A549 treated with CORT108297 at 1 μM for 4 hours (cell line): ENCODE measurements at places on chromosomes 3 and 15. TPM values are rescaled to one million over a fixed set of nuclear protein-coding genes. Genes with fewer than 3 reads are reported as not detected.

TM4SF1 gene
- total RNA-seq: 1,236 to 1,908 TPM (median 1,489 TPM) in 5 replicates

HCN4 gene
- 0.22 to 0.35 TPM (median 0.32 TPM) in 5 replicates for total RNA-seq

GOLGA6A gene
- total RNA-seq: 0.05 to 0.10 TPM (median 0.06 TPM) in 4 of 5 replicates, not detected in the other

B3GALNT1 gene
- total RNA-seq: 0.05 to 0.12 TPM (median 0.08 TPM) in 4 of 5 replicates, not detected in the other

GORASP1 gene
- total RNA-seq: 26.6 to 36.7 TPM (median 34.9 TPM) in 5 replicates

TGM4 gene
- total RNA-seq: 0.03 to 0.10 TPM (median 0.04 TPM) in 5 replicates

JAGN1 gene
- total RNA-seq: 58.8 to 79.6 TPM (median 72.0 TPM) in 5 replicates

SOX2 gene
- total RNA-seq: 0.68 to 0.95 TPM (median 0.76 TPM) in 5 replicates

RTP4 gene
- total RNA-seq: not detected in 5 replicates

FBXW12 gene
- total RNA-seq: not detected in 5 replicates

CGNL1 gene
- total RNA-seq: 1.1 to 1.4 TPM (median 1.3 TPM) in 5 replicates

RSRC1 gene
- total RNA-seq: 23.5 to 37.6 TPM (median 28.3 TPM) in 5 replicates
